KG1 (cell line): ENCODE measurements at places on chromosomes 12 and 14.

DNA sequence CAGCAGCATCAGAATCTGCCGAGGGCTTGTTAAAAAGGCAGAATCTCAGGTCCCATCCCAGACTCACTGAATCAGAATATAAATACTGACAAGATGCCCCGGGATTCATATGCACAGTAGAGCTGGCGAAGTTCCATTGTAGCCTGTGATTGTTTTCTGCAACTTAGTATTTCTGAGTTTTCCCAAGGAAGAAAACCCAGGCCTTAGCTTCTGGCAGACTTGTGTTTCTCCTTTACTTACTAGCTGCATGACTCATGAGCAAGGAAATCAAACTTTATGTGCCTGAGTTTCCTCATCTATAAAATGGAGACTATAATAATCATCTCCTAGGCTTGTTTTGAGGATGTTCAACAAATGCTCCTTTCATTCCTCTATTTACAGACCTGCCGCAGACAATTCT lies 278.5 kb upstream of the PLEKHG7 start:
- no peak for DNase-seq

- DNase-seq: no peak
Observed at GRCh38 chr12:50739611-50740010, 24.3 kb upstream of the ATF1 start.

DNA sequence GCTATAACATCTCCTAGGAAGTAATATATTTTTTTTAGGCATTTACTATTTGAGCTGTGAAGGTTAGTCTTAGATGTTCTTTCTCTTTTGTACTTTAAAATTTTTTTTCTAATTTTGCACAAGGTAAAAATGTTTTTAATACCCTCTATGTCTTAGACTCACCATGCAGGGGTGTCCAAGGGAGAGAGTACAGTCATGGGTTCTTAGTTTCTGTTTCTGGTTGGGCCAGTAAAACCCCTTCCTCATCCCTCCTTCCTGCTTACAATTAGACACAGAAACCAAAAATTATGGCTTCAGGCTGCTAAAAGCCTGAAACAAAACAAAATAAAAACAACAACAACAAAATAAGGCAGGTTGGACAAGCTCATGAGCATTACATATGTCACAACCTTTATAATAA lies 193.0 kb downstream of the SYT1 start:
- DNase-seq: no peak

- no peak for DNase-seq
Observed at GRCh38 chr12:47909839-47910465, 5.2 kb upstream of the VDR start.

DNA sequence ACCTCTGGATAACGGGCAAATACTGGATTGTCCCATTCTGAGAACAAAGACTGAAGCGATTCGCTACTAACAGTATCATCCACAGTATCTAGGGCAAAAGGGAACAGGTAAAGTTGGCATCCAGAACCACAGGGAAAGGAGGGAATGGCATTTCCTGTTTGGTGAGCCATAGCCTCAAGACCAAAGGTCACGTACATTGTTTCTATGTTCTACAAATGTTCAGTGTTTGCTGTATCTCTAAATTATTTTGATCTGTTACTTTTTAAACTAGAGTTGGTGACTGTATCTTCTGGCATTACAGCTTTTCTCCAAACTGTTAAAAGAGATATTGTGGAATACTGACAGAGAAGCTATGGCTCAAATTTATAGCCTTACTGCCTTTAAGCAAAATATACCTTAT lies 9.7 kb downstream of the MLH3 start:
- DNase-seq: no peak

GRCh38 chr12:64674367-64674922 lies 64.2 kb downstream of the RASSF3 start:
- DNase-seq: no peak

DNA sequence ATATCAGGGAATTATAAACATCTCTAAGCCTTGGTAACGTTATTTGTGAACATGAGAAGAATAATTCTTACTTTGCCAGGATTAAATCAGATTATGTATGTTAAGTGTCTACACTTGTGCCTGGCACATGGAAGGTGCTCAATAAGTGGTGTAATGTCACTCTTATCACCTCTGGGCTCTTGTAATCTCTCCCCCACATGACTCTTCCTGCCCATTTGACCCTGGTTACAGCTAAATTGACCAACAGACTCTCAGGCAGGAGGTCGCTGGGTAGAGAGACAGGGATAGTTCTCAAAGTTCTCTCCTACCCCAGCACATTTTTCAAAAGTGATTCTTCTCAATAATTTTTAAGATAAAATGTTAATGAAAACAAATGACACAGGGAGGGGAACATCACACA lies 137.8 kb upstream of the FRMD6 start:
- no peak for DNase-seq

GRCh38 chr12:6171409-6172015 lies 28.7 kb upstream of the CD9 start:
- no peak for DNase-seq

GRCh38 chr14:89922031-89922907 lies 32.3 kb downstream of the EFCAB11 start:
- DNase-seq: no peak

DNA sequence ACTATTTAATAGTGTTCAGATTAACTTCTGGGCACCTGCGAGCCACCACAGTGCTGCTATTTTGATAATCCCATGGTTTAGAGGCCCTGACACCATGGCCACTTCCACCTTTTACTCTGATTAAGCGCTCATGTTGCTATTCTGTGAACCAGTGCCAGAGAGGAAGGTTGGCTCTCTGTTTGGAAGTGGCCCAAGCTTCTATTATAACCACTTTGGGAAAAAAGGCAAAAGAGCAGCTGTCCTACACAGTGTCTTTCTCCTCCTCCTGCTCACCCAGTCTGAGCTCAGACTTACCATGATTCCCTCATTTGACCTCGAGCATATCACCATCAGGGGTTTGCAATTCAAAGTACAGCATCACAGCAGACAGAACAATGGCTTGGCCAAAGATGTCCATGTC lies 23.3 kb downstream of the DYRK2 start:
- no peak for DNase-seq

DNA sequence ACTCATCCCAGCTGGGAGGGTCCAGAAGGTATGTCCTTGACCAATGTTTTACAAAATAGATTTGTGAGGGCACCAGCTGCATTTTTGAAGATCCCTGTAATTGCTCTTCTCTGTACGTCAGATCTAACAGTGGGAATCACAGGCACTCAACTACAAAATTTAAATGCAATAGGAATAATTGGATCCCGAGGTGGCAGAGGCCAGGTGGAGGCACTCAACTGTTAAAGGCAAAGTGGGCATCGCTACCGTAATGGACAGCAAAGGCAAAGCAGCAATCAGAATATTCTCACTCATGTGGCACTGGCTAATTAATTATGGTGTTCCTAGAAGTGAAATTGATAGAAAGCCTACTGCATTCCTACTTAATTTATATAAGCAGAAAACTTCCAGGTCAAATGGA lies 27.9 kb upstream of the PSMC1 start:
- DNase-seq: no peak

- no peak for DNase-seq
Observed at GRCh38 chr12:132014915-132015280, 65.2 kb downstream of the EP400 start.

- no peak for DNase-seq
Observed at GRCh38 chr14:65461730-65462129, 49.2 kb downstream of the FUT8 start.

GRCh38 chr14:21987937-21988336 lies 314.3 kb upstream of the OR4E1 start:
- no peak for DNase-seq

GRCh38 chr12:117563706-117564105 lies 202.3 kb upstream of the NOS1 start:
- DNase-seq: no peak

- DNase-seq: no peak
Observed at GRCh38 chr14:57822081-57822480, 43.8 kb downstream of the SLC35F4 start.

DNA sequence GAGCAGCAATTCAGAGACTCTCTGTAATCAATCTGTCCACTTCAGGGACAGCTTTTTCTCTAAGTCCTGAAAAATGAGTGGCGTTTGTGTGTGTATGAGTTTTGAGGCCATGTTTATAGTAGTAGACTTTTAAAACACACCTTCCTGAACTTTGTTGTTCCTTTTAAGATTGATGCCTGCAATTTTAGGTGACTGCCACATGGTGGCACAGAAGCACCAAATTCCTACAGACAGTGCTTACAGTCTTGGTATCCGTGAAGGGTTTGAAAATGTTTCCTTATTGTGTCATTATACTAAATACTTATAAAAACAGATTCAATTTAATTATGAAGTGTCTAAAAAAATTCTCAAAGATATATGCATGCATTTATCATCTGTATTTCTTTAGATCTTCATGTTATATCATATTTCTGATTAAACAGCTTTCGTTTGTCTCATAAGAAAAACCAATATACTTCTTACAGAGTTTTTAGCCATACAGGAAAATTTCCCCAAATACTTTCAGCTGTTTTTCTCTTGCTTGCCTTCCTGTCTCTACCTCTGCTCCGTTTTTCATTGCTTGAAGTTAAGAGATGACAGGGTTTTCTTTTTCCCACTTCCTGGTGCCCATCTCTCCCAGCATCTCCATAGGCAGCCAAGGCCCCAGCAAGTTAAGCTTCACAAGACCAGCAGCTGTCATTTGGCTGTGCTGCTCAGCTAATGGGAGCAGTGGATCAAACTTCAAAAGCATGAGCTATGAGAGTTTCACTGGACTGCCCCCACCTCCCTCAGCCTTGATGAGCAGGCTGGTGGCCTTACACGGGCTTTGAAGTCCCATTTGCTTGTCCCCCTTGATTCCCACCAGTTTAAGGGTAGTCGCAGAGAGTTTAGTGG lies 259.6 kb downstream of the AKAP6 start:
- DNase-seq: peak; percentile 22

DNA sequence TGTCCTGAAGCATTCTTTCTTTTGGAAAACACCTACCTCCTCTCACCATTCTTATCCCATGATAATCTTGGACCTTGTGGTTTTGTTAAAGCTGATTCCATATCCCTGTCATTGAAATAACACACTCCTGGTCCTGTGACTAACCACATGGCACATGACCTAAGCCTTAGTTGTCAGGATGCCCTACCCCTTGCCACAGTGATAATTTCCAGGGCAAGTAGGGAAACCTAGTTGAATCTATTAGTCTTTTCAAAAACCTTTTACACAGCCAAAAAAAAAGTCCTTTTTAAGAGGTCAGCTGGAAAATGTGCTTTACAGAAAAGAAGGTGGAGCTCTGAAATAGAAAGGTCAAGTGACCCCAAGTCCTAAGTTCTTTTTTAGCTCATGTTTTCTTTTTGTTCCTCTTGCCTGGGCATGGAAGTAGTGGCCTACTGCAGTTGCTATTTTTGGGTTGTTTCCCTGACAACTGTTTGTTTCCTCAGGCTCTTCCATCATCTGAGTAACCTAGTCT lies 608.4 kb downstream of the LRFN5 start:
- no peak for DNase-seq

DNA sequence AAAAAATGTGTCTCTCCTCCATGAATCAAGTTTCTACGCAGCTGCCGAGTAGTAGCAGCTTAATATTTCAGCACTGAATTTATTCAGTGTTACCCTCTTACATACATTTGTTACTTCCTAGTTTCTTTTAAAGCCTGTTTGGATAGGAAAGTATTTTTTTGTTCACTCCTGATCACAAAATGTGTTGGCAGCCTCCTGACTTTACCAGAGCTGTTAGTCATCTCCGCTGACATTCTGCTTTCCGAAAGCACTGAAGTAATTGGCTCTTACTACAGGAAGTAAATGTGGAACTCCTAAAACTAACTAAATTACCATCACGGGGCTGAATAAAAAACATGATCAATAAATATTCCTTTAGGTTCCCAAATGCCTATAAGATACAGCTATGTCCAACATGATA lies 225.5 kb downstream of the EPS8 start:
- no peak for DNase-seq

DNA sequence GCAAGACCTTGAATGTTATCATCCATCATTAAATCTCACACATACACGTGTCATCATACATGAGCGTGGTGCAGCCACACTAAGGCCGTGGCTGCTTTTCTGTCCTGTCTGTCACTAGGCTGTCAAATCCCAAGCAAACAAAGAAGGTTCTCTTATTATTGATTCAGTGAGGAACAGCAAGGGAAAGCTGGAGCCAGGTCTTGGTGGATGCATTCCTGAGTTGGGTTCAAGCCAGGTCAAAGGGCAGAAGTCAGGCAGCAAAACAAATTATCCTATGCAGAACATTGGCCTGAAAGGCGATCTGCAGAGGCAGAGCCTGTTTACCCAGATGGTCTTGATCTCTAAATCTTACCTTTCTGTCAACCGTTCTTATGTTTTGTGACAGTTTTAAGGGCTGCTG lies 252.3 kb downstream of the NEDD1 start:
- DNase-seq: no peak

- no peak for DNase-seq
Observed at GRCh38 chr14:56144176-56144575, 26.0 kb downstream of the PELI2 start.

DNA sequence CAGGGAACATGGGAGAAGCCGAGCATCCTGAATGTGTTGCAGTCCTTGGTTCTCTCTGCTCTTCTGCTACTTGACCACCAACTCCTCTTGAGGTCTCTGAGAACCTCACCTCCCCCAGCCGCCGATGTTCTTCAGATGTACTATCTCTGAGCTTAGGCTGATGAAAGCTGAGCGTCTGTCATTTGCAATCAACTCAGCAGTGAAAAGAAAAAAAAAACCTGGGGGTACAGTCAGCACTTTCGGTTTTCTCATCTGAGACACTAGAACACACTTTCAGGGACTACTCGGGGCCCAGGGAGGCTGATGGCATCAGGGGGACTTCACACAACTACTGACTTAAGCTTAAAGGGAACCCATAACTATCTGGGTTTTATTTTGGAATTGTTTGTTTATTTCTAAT lies 9.6 kb upstream of the FLVCR2 start:
- no peak for DNase-seq

DNA sequence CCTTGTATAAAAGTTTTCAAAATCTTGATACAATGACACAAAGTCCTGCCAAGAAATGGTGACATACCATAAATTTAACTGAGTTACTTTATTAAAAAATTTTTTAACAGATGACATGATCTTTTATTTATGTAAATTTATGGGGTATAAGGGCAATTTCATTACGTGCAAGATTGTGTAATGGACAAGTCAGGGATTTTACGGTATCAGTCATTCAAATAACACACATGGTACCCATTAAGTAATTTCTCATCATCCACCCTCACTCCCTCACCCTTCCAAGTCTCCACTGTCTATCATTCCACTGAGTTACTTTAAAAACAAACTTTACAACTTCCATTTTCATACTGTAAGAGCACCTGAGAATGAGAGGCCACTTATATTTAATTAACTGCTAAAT lies 37.4 kb downstream of the SPTLC2 start:
- no peak for DNase-seq

GRCh38 chr14:98984719-98985041 lies 287.3 kb downstream of the BCL11B start:
- DNase-seq: no peak

- DNase-seq: no peak
Observed at GRCh38 chr14:29007990-29008389, 241.4 kb downstream of the FOXG1 start.
